AG09309 (cell line): ENCODE measurements at places on chromosomes 12 and 14.

DNA sequence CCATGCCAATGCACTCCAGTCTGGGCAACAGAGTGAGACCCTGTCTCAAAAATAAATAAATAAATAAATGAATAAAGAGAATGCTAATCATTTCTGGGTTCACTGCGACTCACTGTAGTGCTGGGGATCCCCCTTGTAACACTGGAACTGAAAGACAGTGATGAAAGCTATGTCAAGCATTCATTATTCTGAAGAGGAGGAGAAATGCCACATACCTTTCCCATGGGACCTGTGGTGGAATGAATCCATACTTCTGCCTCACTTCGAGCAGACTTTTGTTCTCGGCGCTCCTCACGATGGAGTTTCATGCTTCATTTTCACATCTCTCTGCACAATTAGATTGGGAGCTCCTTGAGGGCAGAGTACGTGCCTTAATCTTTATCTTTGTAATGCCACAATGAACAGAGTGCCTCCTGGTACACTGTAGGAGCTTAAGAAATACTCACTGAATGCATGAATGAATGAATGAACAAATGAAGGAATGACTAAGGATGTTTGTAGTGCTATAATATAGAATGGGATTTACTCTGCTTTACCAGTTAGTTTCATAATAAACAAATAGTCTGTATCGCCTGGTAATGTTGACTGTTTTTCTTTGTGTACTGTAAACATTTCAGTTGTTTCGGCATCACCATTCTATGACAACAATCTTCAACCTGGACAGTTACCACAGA is 45.8 kb downstream of the DRAM1 start:
- no peak for DNase-seq

- no peak for DNase-seq
Measured at GRCh38 chr12:6792522-6793201, 3.3 kb downstream of the CD4 start.

- DNase-seq, result no peak
Measured at GRCh38 chr14:101108579-101109346, 205.2 kb upstream of the RTL1 start.

DNA sequence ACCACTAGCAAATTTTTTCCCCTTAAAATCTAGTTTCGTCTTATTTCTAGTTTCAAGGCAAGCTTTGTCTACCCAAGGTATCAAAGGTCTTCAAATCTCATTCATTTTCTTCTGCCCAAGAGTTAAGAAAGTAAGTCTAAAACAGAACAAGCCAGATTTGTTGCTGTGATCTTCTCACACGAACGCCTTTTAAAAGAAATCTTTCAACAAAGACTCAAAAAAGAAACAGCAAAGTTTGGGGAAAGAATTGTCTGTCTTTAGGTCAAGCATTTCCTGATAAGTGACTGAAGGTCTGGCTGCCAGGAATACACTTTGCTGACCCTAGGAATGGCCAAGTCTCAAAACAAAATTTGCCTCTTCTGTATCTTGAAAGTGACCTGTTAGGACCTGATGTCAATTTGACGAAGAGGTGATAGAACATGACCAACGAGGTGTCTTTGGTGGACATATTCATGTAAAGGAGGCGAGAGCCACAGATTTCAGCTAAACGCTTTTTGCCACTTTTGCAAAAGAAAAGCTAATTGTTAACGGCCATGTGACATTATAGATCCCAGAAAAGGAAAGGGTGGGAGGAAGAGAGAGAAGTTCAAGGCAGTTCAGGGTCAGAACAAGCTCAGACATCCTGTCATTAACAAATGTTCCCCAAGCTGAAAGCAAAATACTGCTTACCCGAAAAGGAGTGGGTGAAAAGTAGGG is 1.7 kb downstream of the CDK17 start:
- DNase-seq, result no peak

GRCh38 chr14:24252289-24253124 is 10.1 kb upstream of the TINF2 start:
- no peak for DNase-seq

GRCh38 chr14:64074961-64075612 is 219.1 kb downstream of the ESR2 start:
- no peak for DNase-seq

DNA sequence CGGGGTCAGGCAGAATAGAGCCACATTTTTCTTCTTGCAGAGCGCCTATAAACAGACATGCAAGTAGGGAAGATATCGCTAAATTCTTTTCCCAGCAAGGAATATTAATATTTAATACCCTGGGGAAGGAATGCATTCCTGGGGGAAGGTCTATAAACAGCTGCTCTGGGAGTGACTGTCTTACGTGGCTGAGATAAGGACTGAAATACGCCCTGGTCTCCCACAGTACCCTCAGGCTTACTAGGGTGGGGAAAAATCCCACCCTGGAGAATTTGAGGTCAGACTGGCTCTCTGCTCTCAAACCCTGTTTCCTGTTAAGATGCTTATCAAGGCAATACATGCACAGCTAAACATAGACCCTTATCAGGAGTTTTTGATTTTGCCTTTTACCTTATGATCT is 262.3 kb downstream of the CEP128 start:
- DNase-seq, result no peak

GRCh38 chr14:102363182-102363943 is 622 bp downstream of the TECPR2 start:
- no peak for DNase-seq

DNA sequence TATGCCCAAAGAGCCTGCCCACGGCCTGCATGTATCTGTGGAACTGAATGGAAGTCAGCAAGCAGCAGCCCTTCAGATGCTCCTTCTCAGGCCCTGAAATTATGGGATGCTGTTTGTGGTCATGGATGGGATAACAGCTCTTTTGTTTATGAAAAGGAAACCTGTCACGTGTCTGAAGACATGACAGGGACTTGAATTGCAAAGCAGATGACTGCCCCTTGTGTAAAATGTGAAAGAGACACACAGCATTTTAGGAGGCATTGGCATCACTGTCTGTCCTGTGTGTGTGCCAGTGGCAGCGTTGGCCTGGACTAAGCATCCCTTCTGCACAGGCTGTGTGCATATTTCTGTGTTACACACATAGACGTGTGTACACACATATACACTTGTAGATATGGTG is 192.1 kb downstream of the VRK1 start:
- no peak for DNase-seq

DNA sequence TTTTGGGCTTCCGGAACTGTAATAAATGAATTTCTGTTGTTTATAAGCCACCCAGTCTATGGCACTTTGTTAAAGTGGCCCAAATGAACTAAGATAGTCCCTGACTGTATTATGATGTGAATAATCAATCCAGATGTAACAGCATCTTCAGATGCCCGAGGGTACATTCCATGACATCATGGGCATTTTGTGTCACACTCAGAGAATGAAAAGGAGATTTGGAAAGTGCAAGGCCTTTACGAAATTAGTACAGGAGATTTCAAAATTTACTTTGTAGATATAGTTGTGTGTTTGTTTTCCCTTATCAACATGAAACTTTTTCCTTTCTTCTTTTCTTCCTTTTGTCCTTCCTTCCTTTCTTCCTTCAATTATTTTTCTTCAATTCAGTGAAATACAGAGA is 54.2 kb upstream of the AMIGO2 start:
- DNase-seq, result no peak

GRCh38 chr12:55041345-55042055 is 21.7 kb downstream of the NEUROD4 start:
- DNase-seq, result no peak

- DNase-seq, result peak; percentile 39
Measured at GRCh38 chr14:49586673-49587460, 687 bp upstream of the RPS29 start.

DNA sequence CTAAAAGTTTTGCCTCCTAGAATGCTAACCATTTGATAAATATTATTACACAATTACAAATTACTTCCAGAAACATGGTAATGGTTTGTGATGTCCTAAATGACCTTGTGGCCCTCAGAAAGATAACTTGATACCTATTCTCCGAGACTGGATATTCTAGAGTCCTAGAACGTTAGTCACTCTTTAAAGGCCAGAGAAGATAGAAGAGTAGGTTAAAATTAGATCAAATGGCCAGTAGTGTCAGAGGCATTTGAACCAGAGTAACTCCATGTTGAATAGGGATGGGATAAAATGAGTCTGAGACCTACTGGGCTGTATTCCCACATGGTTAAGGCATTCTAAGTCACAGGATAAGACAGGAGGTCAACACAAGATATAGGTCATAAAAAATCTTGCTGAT is 96.6 kb upstream of the ADAMTS20 start:
- no peak for DNase-seq

DNA sequence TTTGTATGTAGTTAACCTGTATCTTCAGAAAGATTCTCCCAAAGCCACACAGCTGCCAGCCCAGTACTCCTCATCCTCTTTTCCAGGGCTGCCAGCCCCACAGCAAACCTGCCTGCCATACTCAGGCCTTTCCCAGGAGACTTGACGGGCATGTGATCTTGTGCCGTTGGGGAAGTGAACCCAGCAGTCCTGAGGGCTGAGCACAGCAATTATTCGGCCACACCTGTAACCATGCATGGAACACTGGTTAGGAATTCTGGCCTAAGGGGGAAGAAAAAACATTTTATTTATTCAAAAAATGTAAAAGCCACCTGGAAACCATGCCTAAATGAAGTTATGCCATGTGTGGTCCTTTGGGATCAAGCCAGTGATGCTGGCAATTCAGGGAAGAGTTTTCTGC is 145.3 kb downstream of the GRIN2B start:
- no peak for DNase-seq

- DNase-seq, result no peak
Measured at GRCh38 chr12:97960225-97960624, 497.6 kb downstream of the RMST start.

DNA sequence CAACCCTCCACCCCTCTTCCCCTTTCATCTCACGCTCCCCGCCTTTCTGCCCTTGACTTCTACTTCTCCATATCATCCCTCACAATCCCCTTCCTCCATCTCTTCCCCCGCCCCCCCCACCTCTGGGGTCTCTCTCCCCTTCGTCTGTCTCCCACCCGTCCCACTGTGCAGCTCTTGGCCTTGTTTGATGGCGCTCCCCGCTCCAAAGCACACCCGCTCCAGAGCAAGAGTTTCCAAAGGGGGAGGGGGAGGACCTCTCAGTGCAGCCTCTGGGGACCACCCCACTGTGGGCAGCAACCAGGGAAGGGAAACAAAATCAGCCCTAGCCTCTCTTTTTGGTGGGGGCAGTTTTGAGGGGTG is 774 bp downstream of the CHGA start:
- no peak for DNase-seq

DNA sequence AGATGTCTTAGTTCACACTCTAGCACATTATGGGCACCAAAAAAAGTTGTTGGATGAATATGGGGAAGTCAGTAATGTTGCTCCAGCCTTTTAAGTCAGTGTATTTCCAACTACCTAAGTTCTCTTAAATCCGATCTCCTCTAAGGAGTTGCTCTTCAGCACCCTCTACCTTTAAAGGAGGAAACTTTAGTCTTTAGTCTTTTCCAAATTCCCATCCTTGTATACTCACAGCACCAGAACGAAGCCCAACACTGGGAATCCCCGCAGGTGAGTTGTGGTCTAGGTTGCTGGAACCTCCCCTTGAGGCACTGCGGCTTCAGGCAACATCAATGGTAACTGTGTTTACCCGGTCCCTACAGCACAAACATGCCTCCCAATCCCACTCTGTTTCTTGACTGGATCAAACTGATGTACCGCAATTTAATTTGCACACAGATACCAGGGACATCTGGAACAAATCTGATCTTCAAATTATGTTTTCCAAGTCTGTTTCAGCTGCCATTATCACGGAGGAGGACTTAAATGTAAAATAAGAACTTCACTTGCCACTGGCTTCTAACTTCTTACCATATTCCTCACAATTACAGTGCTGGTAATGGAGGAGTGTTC is 179.0 kb downstream of the FOXN3 start:
- no peak for DNase-seq

GRCh38 chr12:42261708-42262107 is 23.7 kb upstream of the YAF2 start:
- no peak for DNase-seq

- DNase-seq, result no peak
Measured at GRCh38 chr14:99598774-99599173, 5.2 kb downstream of the CCDC85C start.

DNA sequence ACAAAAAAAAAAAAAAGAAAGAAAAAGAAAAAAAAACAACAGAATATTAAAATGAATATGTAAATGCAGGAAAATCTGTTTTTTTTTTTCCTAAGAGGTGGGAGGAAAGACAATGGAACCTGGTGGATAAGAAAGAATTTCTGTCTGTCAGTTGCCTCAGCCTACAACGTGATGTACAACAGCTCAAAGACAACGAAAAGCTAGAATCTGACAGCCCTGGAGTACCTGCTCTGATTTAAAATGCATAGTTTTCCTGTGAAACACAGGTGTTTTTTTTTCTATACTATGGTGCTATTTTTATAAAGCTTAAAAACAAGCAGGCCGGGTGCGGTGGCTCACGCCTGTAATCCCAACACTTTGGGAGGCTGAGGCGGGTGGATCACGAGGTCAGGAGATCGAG is 30.0 kb upstream of the ULK1 start:
- no peak for DNase-seq

GRCh38 chr14:105490267-105490571 is 827 bp upstream of the TEDC1 start:
- no peak for DNase-seq

DNA sequence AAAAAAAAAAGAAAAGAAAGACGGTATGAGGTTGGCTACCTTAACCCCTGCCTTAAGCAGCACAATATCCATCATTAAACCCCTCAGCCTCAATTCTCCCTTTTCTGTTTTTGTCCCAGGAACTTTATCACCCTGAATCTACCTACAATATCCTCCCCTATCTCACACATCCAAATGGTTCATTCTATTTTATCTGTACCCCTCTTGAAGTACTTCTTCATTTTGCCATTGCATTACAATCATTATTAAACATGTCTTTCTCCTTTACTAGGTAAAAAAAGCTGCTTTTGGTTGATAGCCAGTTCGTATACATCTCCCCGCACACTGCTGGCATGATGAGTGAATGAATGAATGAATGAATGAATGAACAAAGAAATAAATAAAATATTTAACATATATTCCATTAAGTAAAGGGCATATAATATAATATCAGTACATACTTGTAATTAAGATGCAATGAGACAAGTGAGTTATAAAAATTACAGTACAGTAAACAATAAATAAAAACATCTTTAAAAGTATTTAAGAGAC is 364 bp upstream of the GPR65 start:
- no peak for DNase-seq

DNA sequence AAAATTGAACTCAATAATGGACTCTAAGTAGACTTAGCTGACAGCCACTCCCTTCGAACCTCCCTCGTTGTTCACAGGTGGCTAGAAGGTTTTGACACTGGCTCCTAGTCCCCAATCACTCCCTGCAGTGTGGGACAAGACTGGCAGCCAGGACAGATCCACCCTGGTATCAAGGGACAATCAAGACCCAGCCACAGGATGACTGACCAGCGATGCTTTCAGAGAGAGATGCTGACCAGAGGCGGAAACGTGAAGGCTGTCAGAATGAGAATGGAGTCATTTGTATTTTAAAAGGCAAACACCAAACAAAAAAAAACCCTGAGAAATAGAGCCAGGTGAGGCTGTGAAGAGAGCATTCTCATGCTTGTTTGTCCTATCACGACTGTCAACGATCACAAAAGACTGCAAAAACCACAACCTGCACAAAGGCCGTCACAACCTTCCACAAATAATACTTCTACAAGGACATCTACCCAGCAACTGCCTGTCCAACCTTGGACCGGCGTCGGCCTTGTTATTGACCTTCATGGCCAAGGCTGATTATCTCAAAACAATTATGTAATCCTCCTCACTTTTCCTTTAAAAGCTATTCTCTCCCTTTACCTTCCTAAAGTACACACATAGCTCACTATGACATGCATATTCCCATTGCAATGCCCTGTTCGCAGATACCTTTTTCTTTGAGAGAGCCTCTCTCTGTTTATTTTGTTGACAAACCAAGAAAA is 13.2 kb downstream of the EIF5 start:
- DNase-seq, result no peak
